T-helper 17 cell (primary cell): ENCODE measurements at places on chromosomes 5 and 9. TPM values are rescaled to one million over a fixed set of nuclear protein-coding genes. Genes with fewer than 3 reads are reported as not detected.

DNA sequence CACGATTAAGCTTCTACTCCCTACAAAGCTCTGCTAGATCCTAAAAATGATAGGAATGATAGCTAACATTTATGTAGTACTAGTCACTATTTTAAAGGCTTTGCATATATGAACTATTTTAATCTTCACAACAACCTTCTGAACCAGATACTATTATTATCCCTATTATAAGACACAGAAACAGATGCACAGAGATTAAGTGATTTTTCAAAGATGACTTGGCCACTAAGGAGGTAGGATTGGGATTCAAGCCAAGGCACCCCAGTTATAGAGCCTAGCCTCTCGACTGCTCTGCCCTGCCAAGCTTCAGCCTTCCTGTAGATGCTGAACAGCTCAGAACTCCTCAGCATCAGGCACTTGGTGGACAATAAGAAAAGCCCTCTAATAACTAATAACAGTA lies 200.9 kb upstream of the PTGER4 start:
- H3K27me3 ChIP-seq, result no peaks in the 10 kb centered on the region
- H3K4me1 ChIP-seq, result peaks cover 5% of the 10 kb centered on the region
- H3K36me3 ChIP-seq, result peaks cover 6% of the 10 kb centered on the region
- DNase-seq, result no peak
- H3K4me3 ChIP-seq, result no peak overlapping the region

GRCh38 chr5:111129938-111130337 lies 37.8 kb downstream of the WDR36 start:
- H3K4me1 ChIP-seq, result peaks cover 2% of the 10 kb centered on the region
- no peak overlapping the region for H3K4me3 ChIP-seq
- H3K36me3 ChIP-seq, result no peaks in the 10 kb centered on the region
- DNase-seq, result no peak
- H3K27me3 ChIP-seq, result peaks cover 17% of the 10 kb centered on the region

TEK gene
- total RNA-seq, result not detected

GRCh38 chr5:127919818-127920217 lies 163.7 kb upstream of the SLC12A2 start:
- H3K36me3 ChIP-seq, result no peaks in the 10 kb centered on the region
- no peak for DNase-seq
- no peak overlapping the region for H3K4me3 ChIP-seq
- H3K4me1 ChIP-seq, result peaks cover 12% of the 10 kb centered on the region

DNA sequence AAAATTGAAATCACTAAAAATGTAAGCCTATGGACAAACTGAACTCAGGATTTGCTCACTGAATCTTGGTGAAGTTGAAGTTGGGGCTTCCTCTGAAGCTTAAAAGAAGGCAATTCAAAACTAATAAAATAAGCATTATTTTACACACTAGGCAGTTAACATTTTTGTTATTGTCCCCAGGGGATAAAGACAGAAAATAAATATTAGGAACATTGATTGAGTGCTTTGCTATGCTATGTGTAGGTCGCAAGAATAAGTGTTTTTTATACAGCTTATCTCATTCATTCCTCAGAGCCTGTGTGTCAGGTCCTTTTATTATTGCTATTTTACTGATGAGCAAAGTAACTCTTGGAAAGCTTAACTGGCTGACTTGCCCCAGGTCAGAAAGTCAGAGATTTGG lies 82.2 kb downstream of the ZNF608 start:
- no peak overlapping the region for H3K4me3 ChIP-seq
- no peak overlapping the region for H3K27ac ChIP-seq
- peaks cover under 1% of the 10 kb centered on the region for H3K4me1 ChIP-seq
- no peak for DNase-seq
- H3K36me3 ChIP-seq, result no peaks in the 10 kb centered on the region
- peaks cover 19% of the 10 kb centered on the region for H3K27me3 ChIP-seq

DNA sequence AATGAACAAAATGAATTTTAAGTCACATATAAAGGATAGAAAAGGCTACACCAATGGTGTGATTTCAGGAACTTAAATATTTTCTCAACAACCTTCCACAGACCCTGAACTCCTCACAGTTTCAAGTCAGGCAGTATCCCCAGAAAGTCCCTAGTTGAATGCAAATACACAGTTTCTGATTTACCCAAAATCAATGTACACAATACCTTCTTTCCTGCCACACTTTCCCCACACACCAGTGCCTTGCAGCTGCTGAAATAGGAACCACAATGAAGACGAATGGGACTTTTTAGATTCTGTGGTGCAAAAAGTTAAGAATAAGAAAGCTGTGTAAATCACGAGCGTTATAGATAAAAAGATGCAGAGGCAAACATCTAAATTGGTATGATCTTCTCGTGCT lies 552.4 kb upstream of the MEF2C start:
- no peak overlapping the region for H3K27ac ChIP-seq
- H3K27me3 ChIP-seq, result no peaks in the 10 kb centered on the region
- H3K36me3 ChIP-seq, result no peaks in the 10 kb centered on the region
- H3K4me1 ChIP-seq, result no peaks in the 10 kb centered on the region
- no peak for DNase-seq

GRCh38 chr5:84275609-84276008 lies 109.1 kb downstream of the EDIL3 start:
- H3K36me3 ChIP-seq, result no peaks in the 10 kb centered on the region
- H3K4me3 ChIP-seq, result no peak overlapping the region
- no peaks in the 10 kb centered on the region for H3K27me3 ChIP-seq
- DNase-seq, result no peak
- H3K4me1 ChIP-seq, result no peaks in the 10 kb centered on the region
- H3K27ac ChIP-seq, result no peak overlapping the region

DNA sequence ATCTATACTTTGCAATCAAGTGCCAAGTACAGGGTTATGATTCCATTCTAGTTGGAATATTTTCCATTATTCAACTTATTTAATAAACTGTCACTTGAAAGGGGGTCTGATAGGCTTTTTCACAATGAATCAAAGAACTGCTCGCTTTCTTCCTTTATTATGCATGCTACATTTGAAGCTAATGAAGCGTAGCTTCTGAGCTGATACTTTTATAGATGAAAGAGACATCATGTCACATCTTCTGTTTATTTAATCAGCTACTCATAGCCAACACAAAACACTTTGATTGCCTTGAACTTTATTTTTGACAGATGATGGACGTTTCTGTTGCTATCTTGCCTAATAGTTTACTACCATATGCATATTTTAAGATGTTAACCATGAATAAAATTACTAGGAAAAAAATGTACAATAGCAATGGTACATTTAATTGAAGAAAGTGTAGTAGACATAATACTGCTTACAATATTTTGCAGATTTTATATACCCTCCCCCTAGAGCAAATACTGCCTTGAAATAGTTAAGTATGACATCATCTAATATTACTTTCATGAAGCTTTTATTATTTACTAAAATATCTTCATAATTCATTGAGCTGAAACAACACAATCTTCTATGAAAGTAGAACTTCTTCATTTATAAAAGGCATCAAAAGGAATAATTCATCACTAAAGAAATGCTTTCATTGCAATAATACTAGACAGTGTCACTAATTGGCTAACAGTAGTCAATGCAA lies 529.3 kb upstream of the TYRP1 start:
- no peak overlapping the region for H3K4me3 ChIP-seq
- H3K27me3 ChIP-seq, result no peaks in the 10 kb centered on the region
- H3K27ac ChIP-seq, result no peak overlapping the region
- DNase-seq, result no peak
- H3K36me3 ChIP-seq, result no peaks in the 10 kb centered on the region
- H3K4me1 ChIP-seq, result no peaks in the 10 kb centered on the region

DNA sequence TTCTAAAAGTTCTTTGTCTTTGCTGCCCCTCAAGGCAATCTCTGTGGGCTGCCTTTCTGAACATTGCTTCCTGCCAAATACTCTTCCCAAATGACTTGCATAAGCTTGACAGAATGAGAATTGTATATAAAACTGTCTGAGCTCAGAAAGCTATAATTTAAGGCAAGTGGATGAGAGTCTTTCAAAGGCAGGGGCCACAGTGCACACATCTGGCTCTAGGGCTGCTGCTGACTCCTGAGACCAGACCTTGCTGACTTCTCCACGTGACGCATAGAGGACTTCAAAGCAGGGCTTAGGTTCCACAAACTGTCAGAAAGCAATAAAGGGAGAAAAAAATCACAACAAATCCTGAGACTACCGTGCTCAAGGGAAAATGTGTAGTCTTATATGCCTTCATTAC lies 79.4 kb upstream of the DIRAS2 start:
- no peak for DNase-seq
- H3K4me3 ChIP-seq, result no peak overlapping the region
- no peak overlapping the region for H3K27ac ChIP-seq
- no peaks in the 10 kb centered on the region for H3K36me3 ChIP-seq
- no peaks in the 10 kb centered on the region for H3K4me1 ChIP-seq

QRFP gene
- not detected for total RNA-seq

DNA sequence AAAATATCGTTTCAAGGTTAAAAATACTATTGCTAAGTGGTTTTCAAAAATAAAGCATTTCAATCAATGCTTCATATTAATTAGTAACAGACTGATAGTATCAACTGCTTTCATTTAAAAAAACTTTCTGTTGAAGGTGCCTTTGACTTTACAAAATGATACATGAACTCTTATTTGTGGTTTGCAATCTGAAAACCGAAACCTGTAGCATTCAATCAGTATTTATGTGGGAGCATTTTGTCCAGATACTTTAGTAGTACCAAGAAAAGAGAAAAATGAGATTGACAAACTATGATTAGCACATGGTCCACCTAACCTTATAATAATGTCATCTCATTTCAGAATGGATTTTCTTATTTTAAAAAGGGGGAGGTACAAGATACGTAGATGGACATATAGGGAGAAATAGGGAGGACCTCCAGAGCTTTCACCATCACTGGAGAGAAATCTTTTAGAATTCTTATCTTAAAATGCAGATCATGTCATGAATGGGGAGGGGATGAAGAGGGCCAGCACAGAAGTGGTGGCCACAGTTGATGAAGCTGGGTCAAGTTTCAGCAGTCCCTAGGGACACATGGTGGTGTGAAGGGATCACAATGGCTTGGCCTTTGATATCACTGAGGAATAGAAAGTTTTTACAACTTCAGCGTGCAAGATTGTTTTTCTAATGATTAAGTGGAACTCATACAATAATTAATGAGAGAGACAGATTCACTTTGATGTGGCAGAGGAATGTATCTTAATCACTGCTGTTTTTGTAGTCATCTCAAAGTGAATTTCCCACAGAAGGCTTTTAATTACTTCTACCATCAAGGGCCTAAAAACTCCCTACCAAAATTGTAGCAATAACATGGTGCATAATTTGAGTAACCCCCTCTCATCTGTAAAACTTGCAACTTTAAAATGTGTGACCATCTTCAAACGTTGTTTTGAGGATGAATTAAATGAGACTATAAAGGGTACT lies 322.3 kb upstream of the EDIL3 start:
- DNase-seq, result no peak
- no peaks in the 10 kb centered on the region for H3K36me3 ChIP-seq
- no peak overlapping the region for H3K27ac ChIP-seq
- H3K27me3 ChIP-seq, result no peaks in the 10 kb centered on the region
- H3K4me1 ChIP-seq, result no peaks in the 10 kb centered on the region

INSYN2B gene
- not detected for total RNA-seq

DNA sequence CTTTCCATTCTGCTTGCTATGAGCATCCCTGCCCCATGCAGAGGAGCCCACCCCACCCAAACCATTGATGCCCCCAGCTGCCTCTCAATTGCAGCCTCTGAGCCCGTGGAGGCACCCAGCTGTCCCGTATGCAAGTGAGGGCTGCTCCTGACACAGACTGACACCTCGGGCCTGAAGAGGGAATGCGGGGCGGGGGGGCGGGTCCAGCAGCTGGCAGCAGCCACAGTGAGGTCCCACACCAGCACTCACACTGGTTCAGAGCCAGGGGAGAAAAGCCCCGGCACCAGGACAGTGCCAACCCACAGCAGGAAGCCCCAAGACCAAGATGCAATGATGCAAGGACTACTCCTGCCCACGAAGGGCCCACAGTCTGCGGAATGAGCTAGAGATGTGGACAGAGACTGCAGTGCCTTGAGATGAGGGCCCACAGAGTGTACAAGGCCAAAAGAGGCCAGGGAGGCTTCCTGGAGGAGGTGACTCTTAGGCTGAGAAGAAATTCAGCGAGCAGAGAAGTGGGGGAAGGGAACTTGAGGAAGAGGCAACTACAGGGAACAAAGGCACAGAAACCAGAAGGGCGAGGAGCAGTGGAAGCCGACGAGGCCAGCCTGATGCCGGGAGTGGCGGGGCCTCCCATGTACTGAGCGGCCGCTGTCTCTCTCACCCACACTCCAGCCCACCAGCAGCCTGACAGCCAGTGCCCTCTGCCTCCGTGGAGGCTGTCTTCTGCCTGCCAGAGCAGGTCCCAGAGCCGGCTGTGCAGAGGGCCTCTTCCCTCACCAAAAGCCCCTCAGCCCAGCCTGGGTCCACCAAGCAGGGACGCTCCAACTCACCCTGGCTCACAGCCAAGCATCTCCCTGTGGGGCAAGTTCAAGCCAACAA lies 9.2 kb downstream of the EEIG1 start:
- H3K36me3 ChIP-seq, result peaks cover 4% of the 10 kb centered on the region
- peak overlapping the region; percentile 97 for H3K4me3 ChIP-seq
- peaks cover 91% of the 10 kb centered on the region for H3K4me1 ChIP-seq

DNA sequence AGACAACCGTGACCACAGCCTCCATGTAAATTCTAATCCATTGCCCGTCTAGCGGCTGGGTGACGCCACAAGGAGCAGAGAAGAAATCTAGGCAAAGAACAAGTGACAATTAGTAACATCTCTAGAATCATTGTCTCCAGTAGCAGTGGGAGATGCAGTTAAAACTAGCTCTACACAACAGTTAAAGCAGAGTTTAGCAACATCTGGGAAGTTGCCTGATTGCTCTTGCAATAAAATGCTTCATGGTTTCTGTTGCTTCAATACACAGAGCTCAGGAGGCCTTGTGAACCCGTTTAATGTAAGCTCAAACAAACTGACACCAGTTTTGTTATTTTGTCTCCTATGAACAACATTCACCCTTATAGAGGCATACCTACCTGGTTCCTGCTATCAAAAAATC lies 369.8 kb upstream of the PDE4D start:
- H3K36me3 ChIP-seq, result peaks cover 2% of the 10 kb centered on the region
- no peak overlapping the region for H3K27ac ChIP-seq
- no peak overlapping the region for H3K4me3 ChIP-seq
- DNase-seq, result no peak

RIMOC1 gene
- total RNA-seq, result 13.8 TPM
